Stimulated activated CD8-positive, alpha-beta memory T cell treated with anti-CD3 and anti-CD28 coated beads, Interleukin-7, amount 100 ng/mL, for 4 hours (primary cell): ENCODE measurements at places on chromosomes 12 and 14.

GRCh38 chr12:32302218-32303173 is 96.9 kb upstream of the FGD4 start:
- DNase-seq: no peak

DNA sequence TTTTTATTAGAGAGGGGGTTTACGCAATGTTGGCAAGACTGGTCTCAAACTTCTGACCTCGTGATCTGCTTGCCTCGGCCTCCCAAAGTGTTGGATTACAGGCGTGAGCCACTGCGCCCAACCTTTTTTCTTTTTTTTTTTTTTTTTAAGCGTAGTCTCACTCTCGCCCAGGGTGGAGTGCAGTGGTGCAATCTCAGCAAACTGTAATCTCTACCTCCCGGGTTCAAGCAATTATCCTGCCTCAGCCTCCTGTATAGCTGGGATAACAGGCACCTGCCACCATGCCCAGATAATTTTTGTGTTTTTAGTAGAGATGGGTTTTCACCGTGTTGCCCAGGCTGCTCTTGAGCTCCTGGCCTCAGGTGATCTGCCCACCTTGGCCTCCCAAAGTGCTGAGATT is 8.8 kb upstream of the HECTD1 start:
- no peak for DNase-seq

GRCh38 chr14:70692210-70692609 is 50.5 kb downstream of the TTC9 start:
- DNase-seq: no peak

GRCh38 chr12:72098622-72099021 is 160.0 kb downstream of the TPH2 start:
- no peak for DNase-seq

DNA sequence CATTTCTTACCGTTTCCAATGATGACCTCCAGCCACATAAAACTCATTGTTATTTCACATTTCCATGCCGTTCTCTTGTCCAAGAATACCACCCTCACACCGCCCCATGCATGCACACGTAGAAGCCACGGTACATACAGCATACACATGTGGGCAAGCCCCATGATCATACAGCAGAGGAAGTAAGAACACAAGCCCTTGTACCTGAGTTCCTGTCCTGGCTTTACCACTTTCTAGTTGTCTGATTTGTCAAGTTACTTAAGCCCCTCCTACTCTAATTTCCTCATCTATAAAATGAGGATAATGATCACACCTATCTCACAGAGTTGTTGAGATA is 59.9 kb downstream of the DUSP16 start:
- no peak for DNase-seq

DNA sequence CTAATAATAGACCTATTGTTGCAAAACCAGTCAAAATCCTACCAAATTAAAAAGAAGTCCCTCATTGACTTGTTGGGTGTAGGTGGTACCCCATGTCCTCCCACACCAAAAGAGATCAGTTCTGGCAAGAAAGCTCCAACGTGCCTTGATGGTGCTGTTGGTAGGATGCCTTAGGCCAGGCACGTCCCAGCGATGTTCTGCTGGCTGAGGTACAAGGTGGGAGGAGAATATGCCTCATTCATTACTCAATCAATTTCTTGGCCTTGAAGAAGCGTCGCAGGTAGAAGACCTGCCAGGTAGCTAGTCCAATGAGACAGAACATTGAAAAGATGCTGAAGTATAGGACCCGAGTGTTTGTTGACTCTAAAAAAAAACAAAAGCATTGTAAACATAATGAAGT is 7.8 kb upstream of the NEK9 start:
- DNase-seq: no peak

DNA sequence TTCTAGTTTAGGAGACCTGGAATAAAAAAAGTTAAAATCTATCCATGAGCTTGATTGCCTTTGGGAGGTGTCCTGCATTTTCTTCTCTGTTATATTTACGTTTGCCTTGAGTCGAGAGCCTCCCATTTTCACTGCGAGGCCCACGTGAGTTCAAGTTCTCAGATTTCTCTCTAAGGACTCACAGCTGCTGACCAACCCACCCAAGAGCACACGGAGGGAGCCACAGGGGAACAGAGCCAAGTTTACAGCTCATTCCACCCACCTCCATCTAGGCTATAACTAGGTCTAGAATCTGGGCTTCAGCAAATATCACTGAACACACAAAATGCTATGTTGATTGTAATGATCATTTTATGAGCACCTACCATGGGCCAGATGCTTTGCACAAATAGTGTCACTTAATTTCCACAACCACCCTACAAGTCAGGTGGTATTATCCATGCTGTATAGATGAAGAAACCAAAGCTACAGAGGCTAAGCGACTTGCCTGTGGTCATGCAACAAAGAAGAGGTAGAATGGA is 16.7 kb downstream of the ALDH1L2 start:
- DNase-seq: no peak

- no peak for DNase-seq
These were observed 15.7 kb downstream of the CHPT1 start for GRCh38 chr12:101713059-101713682.

DNA sequence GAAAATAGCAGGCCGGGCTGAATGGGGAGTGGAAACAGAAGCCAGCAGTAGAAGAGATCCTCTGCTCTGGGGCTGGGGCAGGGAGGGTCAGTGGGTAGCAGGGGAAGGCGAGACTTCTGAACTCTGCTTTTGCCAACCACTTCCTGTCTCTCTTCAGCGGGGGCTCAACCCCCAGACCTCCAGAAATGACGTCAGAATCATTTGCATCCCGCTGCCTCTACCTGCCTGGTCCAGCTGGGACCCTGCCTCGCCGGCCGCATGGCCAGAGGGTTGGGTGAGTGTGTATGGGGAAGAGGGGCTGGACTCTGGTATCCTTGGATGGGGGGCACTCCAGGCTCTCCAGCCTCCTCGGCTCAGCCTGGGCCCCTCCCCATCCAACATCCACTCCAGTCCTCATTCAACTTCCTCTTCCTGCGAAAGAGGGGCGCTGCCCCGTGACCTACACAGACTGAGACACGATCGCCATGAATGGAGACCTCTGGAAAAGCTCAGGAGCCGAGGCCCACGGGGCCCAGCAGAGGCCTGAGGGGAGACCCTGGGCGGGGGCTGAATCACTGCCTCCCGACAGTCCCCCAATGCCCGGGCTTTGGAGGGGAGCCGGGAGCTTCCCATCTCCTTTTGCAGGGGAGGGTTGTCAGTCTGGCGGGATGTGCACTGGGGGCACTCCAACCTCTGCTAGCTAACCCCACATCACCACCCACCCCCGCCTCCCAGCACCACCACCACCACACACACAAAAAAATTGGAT is 458 bp upstream of the HOXC4 start:
- no peak for DNase-seq

DNA sequence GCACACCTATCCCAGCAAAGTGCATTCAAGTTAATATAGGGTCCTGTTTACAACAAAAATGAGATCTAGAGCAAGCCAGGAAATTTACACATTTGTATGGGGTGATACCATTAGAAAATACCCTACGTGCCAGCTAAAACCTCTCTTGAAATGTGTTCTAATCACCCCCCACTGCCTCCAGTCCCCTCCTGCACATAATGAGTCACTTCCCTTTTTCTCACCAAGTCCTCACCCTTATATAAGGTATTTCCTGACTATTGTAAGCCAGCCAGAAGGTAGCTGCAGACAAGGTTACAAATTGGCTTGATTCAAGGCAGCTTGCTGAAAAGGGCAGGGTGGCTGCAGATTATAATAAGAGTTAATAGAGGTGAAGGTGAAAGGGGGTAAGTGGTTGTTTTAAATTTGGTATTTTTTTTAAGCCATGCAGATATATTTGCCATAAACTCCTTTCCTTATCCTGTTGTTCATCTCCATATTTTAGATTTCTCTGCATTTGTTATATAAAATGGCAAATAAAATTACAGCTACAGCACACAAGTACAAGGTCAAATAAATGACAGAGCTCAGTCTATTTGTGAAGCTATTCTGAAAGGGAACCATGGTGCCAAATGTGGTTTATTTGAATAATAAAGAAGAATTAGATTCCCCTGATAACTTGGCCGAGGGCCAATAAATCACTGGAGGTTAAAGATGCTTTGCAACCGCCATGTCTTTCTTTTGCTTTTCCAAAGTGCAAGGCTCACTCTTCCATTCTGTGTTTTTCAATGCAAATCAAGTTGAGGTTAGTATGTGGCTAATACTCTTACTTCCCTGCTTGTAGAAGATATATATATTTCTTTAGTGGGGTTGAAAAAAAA is 385.9 kb downstream of the EGLN3 start:
- no peak for DNase-seq

DNA sequence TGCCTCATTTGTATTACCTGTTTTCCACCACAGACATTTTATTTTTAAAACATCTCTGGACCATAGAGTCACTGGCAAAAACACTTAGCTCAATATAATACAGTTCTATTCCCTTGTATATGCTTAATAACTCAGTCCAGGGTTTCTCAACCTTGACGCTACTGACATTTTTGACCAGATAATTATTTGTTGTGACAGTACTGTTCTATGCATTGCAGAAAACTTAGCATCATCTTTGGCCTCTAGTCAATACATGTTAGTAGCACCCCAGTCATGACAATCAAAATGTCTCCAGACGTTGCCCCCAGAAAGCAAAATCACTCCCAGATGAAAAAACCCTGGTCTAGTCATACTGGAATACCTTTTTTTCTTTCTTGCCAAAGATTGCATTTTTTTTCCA is 174.7 kb downstream of the TMEM132D start:
- DNase-seq: no peak

- no peak for DNase-seq
These were observed 29.3 kb upstream of the ATF1 start for GRCh38 chr12:50734409-50735263.

DNA sequence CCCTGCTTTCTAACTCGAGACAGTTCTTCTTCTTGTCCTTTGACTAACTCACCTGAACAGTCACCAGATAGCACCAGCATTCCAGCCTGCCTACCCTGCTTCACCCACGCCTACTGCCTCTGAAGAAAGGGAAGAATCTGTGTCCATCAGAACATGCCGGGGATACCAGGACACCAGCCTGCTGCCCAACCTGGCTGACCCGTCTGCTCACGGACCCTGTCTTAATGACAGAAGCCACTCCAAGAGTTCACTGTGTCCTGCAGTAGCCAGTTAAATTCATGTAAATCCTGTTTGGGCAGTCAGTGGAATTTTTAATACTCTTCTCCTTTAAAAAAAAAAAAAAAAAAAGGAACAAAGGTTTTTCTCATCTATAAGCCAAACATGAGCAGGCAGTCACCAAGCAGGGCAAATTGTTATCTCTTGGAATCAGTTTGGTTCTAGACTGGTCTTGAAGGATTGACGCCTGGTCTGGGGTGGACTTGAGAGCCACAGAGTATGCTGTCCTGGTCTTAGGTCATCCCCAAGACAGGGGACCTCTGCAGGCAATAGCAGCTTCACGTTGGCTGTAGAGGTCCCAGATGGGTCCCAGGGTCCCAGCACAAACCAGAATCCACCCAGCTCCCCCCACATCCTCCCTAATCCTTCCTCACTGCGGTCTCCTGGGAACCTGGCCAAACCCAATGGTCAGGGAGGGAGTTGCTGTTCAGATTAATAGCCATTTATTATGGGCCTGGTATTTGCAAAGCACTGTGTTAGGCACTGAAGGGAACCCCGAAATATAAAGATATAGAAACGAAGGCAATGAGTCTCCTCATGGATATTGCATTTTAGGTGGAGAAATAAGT is 181.1 kb upstream of the HIF1A start:
- no peak for DNase-seq

- DNase-seq: no peak
These were observed 31.3 kb downstream of the PRKAB1 start for GRCh38 chr12:119699199-119699760.

- no peak for DNase-seq
These were observed 104.0 kb downstream of the RIN3 start for GRCh38 chr14:92617581-92617980.

- peak; percentile 3 for DNase-seq
These were observed 21.0 kb downstream of the CFL2 start for GRCh38 chr14:34693228-34693939.

DNA sequence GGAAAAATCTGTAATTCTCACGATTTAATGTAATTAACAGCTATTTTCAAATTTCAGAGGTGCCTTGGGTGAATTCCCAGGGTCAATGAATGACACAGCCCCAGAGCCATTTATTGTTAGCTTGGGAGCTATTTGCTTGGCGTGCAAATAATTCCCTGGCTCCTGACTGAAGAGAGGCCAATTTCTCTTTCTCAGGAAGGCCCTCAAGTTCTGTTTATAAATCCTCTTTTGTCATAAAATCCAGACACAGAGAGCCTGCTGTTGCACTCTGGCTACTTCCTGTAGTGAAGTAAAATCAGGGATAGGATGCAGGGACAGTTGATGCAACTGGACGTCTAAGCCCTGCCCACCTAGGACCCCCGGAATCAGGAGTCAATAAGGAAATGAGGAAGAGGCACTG is 154.3 kb downstream of the TMX1 start:
- no peak for DNase-seq

DNA sequence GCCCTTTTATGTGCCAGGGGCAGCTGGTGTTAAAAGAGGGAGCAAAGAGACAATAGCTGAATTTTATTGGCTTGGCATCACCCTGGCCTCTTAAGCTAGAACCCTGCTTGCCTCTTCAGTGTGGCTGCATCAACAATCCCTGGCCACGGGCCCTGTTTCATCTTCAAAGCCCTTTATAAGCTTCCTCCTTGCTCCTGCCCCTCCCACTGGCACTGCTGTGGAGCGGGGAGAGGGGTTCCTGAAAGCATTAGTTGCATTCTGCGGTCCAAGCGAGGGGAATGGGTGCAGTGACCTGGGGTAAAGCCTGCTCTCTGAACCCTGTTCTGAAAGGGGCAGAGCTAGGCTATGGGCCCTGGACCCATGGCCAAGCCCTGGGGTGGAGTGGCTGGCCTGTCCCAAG is 220 bp upstream of the KRT83 start:
- no peak for DNase-seq

DNA sequence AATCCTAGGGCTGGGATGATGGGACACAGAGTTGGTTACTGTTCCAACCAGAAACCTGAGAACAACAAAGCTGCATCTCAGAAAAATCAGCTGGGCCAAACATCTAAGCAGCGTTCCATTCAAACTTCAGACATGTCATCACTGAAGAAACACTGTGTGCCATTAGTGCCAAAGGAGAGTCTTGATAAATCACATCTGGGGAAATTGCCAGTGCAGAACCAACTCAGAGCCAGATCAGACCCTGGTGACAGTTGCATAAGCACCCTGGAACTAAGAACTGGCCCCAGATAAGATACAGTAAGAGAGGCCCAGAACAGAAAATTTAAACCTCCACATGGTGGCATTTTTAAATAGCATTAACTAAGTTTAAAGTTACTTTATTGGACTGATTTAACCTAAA is 482.8 kb downstream of the PRKD1 start:
- DNase-seq: no peak

- no peak for DNase-seq
These were observed 212.5 kb downstream of the CHST11 start for GRCh38 chr12:104669089-104669721.

- no peak for DNase-seq
These were observed 44.8 kb upstream of the PRMT8 start for GRCh38 chr12:3446235-3446634.

- DNase-seq: no peak
These were observed 1.9 kb downstream of the BCL7A start for GRCh38 chr12:122023339-122024131.

- DNase-seq: no peak
These were observed 22.8 kb upstream of the VCPKMT start for GRCh38 chr14:50139192-50139591.

- DNase-seq: no peak
These were observed at the start of gene SETD1B for GRCh38 chr12:121803861-121804416. TSS of gene SETD1B (plus strand) at chr12:121804009. CDS start at chr12:121804738, 729 bp downstream.
